ENCODE measurements at places on chromosomes 2 and 18.
A peak's percentile ranks its signal among the peaks of the same experiment; 100 is the strongest.

DNA sequence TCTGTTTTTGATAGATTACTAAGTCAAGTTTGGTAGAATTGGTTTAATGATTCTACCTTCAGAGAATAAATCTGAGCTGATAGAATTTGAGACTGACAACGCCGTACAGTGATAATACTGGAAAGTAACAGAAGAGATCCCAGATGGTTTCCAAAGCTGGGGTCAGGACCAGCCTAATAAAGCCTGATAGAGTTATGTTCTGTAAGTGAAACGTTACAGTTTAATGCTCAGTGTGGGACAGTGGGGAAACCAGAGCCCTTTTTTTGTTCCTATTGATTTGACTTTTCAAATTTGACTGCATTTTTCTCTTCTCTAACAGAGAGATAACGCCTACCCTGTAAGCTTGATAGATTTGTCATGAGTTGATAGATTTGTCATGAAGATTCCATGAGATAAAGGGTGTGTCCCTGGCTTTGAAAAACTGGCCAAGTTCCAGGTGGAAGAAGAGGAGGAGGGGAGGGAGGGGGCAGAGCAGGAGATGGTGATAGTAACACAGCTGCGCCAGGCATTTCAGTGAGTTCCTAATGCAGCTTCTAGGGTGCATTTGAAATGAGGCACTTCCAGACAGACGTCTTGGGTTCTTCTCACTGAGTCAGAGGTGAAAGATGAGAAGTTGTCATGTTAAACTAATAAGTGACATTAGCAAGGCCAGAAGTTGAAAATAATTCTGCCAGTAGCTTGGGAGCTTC, 65.1 kb downstream of the CERS6 start:
- DNase-seq, result no peak

GRCh38 chr2:229446350-229446749, 175.3 kb upstream of the PID1 start:
- DNase-seq, result no peak

GRCh38 chr18:54149078-54149697, 75.3 kb downstream of the MBD2 start:
- peak; percentile 64 for DNase-seq

DNA sequence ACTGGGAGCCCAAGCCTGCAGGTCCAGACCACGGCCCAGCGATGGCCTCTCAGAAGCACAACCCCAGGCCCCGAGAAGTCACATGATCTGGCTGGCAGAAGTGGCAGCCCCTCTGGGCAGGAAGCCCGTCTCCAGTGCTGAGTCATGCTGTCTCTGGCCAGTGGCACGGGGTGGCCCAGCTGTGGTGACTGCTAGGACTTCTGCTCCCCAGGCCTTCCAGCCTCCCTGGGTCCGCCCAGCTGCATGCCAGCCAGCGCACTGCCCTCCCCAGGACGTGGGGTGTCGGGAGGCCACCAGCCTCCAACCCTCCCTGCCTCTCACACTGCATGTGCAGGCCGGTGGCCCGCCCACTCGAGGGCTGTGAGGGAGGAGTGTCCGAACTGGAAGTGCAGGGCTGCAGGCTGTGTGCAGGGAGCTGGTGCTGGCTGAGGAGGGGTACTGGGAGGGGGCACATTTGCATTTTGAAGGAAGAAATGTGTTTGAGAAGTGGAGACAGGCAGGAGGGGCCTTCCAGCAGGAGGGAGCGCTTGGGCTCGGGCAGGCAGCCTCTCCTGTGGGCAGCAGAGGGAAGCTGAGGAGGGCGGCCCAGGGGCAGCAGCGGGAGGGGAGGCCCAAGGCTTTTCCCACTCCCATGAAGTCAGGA, 17.0 kb upstream of the HPCAL1 start:
- DNase-seq, result no peak

DNA sequence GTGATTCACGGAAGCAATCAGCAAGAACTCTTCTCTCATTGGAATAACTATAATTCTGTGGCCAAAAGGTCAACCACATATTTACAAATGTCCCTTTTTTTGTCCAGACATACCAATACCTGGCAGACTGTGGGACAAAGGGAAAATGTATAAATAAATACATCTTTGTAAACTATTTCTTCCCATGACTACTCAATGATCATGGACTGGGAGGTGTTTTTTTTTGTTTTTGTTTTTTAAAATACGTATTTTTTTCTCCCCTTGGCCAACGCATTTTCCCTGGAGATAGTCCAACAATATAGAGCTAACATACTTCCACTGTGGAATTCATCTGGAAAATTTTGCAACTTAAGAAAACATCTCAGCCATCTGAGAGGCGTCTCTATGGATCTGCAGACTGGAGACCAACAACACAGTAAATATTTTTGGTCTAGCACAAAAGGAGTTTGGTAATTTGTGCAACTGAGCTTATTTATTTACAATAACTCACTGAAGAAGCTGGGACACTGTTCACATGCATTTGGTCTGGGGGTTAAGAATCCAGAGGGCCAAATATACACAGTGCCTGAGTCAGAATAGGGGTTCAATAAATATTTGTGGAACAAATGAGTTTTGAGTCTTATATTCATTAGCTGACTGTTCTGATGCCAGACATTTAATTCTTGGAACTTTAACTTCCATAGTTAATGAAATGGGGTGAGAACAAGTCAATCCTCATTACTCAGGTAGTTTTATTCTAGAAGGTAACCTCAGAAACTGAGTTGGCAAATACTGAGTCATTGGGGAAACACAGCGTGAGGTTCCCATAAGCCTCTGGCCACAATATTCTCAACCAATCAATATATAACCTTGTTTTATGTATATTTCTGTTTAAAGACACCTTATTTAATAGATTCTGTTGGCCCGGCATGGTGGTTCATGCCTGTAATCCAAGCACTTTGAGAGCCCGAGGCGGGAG, 36.2 kb downstream of the CCBE1 start:
- DNase-seq, result no peak

- no peak for DNase-seq
Measured at GRCh38 chr2:161118722-161119121, 41.5 kb upstream of the TANK start.

DNA sequence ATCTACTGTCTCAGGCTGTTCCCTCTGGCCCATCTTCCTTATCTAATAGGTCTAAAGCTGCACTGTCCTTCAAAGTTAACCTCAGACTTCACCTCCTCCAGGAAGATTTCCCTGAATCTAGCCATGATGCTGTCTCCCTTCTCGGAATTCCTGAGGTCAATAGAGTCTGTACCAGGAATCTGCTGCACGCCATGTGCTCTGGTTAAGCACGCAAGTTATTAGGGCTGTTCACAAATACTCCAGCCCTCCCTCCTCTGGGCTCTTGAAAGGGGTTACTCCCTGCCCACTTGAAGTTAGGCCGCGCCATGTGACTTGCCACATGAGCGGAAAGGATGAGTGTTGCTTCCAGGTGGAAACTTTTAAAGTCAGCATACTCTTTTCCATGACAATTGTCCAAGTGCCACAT, 43.6 kb downstream of the MCFD2 start:
- no peak for DNase-seq

GRCh38 chr2:223697316-223697891, 95.2 kb upstream of the SCG2 start:
- no peak for DNase-seq

DNA sequence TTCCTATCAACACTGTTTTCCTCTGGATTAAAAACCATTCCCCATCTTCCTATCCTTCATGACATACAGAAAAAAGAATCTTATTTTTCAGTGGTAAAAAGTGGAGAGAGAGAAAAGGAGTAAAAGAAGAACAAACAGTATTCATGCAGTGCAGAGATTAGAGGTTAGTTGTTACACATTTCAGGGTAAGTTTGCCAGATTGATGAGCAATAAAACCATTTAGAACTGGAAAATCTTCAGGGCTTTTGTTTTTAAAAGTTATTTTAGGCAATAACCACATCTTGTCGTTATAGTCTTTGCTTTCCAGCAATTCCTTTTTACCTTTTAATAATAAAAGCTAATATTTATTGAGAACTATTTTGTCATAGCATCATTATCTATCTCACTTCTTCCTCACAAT, 104.5 kb downstream of the GPD2 start:
- DNase-seq, result no peak

DNA sequence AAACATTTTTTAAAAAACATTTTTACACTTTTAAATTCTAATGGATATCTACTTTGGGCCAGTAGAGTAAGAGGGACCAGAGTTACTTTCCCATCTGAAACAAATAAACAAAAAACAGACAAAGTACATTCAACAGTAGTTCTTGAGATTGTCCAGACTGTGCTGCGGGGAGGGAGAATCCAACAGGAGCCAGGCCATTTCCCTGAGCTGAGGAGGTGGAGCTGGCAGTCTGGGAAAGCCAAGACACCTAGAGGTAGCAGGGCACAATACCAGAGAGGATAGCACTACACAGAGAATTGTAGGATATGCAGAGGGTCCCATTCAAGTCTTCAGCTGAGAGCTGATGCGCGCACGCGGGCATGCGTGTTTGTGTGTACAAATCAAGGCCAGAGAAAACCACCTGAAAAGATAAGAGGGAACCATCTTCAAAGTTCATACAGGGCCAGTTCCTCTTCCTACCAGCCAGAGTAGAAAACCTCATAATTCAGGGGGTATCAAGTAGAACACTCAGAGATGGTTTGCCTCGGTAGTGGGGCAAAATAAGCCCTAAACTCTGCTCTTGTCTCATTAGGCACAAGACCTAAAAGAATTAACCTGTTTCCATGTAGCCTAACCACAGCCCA, 44.0 kb downstream of the PTRHD1 start:
- DNase-seq, result no peak

DNA sequence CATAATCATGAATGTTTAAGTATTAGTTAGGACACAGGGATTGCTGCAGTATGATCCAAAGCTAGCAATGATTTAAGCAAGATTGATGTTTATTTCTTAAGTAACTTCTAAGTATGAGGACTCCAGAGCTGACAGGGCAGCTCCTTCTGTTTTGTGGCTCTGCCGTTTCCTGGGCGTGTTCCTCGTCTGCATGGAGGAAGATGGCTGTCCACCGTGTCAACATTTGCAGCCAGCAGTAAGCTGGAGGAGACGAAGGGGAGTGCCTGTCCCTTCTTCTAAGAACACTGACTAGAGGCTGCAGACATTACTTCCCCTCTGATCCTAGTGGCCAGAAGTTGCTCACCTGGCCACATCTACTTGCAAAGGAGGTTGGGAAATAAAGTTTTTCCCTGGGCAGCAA, 144.1 kb downstream of the MYO1B start:
- DNase-seq, result no peak

DNA sequence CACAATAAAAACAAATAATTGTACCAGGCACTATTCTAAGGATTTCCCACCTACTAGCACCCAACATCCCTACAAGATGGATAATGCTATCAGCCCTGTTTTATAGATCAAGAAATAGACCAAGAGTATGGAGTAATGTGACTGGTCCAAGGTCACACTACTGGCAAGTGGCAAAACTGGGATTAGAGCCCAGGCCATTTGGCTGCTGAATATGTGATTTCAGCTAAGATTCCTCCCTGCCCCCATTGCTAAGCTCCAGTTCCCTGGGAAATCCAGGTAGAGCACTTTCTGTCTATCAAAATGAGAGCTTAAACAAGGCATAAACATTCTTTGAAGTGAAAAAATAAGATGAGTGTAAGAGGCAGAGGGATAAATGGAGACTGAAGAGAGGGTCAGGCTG, 157.8 kb downstream of the DNAH6 start:
- no peak for DNase-seq

- no peak for DNase-seq
Measured at GRCh38 chr2:74020702-74021406, 36.1 kb downstream of the TET3 start.

GRCh38 chr2:77054938-77055337, 467.2 kb downstream of the LRRTM4 start:
- DNase-seq, result no peak

GRCh38 chr18:56559044-56559443, 79.3 kb downstream of the TXNL1 start:
- DNase-seq, result no peak

GRCh38 chr2:13537771-13538349, 821.1 kb downstream of the TRIB2 start:
- no peak for DNase-seq

- DNase-seq, result no peak
Measured at GRCh38 chr18:58196881-58197872, 153.2 kb downstream of the NEDD4L start.

GRCh38 chr2:30786923-30787685, 20.1 kb downstream of the CAPN13 start:
- no peak for DNase-seq

DNA sequence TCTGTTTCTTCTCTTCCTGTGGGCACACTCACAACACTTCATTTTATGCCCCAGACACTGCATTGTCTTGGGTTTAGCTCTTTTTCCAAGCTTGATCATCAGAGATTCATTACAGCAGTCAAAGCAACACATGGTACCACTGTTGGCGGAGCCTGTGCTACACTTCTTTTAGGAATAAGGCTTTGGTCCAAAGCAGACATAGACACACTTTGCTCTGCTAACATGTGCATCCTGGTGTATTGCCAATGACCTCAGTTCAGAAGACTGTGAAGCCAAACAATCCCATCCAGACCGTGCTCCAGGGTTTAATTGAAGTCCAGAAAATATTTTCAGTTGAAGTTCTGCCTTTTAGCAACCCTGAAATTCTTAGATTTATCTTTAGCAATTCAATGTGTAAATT, 354.6 kb upstream of the RAB12 start:
- DNase-seq, result no peak

- no peak for DNase-seq
Measured at GRCh38 chr18:36420826-36421225, 123.3 kb downstream of the FHOD3 start.

- no peak for DNase-seq
Measured at GRCh38 chr18:35789543-35789942, 182.9 kb upstream of the RMP24 start.

- DNase-seq, result no peak
Measured at GRCh38 chr2:207227749-207228145, 62.0 kb upstream of the KLF7 start.

DNA sequence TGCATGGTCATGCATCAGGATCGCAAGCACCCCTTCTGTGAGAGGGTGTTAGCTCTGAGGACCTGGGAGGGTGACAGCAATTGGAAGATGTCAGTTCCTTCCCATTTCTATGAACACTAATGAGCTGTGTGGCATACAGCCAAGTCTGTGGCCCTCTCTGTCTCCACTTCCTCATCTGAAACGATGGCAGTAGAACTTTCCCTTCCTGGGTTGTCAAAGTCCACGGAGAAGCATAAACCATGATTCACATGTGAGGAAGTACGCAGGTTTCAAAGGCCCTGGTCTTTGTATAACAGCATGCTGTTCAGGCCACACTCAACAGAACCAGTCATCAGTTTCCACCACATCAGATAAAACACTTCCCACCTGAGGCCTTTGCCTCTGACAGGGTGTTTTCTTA, 167.4 kb upstream of the RAB6C start:
- DNase-seq, result peak; percentile 10

DNA sequence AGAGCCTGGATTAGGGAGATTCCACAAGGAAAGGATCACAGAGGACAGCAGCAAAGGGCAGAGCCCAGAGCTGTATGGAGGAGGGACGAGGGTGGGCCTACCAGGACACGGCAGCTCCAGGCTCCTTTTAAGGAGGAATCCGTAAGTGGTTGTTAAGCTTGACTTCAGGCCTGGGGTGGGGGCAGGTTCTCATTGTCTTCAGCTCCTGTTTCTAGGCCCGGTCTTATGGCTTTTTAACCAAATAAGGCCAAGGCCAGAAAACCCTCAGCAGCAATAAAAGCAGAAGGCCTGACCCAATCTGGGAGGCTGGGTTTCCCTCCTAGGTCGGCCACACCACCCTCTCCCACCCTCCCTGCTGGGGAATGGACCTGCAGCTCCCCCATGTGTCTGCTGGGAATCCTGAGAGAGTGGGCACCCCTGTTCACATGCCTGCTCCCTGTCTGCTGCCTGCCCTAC, 111.2 kb downstream of the PLB1 start:
- no peak for DNase-seq
